ENCODE measurements at places on chromosomes 13 and 19. TPM values are rescaled to one million over a fixed set of nuclear protein-coding genes. Genes with fewer than 3 reads are reported as not detected.

DNA sequence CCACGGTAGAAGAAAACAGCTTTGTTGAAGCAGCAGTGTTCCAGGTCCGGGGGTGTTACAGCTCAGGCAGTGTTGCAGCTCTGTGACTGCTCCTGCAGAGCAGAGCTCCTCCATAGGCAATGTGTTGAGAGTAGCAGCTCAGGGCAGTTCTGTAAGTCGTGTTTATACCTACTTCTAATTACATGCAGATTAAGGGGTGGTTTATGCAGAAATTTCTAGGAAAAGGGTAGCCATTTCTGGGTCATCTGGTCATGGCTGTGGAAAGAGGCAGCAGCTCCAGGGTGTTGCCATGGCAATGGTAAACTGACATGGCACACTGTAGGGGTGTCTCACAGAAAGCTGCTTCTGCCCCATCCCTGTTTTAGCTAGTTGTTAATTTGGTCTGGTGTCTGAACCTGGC is 316.4 kb downstream of the GPC5 start:
- H3K4me1 ChIP-seq = no peaks in the 10 kb centered on the region
- H3K36me3 ChIP-seq = no peaks in the 10 kb centered on the region
- no peak overlapping the region for H3K4me3 ChIP-seq
- no peak for DNase-seq
- no peaks in the 10 kb centered on the region for H3K27me3 ChIP-seq
- no peak overlapping the region for H3K27ac ChIP-seq

- no peaks in the 10 kb centered on the region for H3K36me3 ChIP-seq
- H3K27me3 ChIP-seq = peaks cover 45% of the 10 kb centered on the region
- H3K4me1 ChIP-seq = peaks cover 17% of the 10 kb centered on the region
These were observed at the start of gene FREM2 for GRCh38 chr13:38686577-38687245. Gene FREM2 (plus strand): TSS chr13:38687077. CDS start chr13:38687345, 268 bp downstream.

The IL11 gene
- total RNA-seq = not detected

DNA sequence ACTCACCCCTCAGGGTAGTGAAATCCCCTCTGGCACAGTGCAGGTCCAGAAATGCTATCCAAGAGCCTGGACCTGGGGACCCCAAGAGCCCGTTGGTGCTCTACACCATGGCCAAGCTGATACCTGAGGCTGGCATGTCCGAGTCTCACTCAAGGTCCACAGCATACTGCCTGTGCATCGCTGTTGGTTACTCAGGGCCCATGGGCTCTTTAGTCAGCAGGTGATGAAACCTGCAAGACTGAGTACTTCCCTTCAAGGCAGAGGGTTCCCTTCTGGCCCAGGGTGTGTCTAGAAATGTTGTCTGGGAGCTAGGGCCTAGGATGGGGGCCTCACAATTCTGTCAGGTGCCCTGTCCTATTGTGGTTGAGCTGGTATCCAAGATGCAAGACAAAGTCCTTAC is 19.6 kb upstream of the KBTBD7 start:
- no peak overlapping the region for H3K4me3 ChIP-seq
- no peaks in the 10 kb centered on the region for H3K4me1 ChIP-seq
- H3K36me3 ChIP-seq = no peaks in the 10 kb centered on the region
- no peaks in the 10 kb centered on the region for H3K27me3 ChIP-seq

GRCh38 chr13:80022146-80022545 is 318.8 kb downstream of the SPRY2 start:
- H3K27ac ChIP-seq = no peak overlapping the region
- H3K4me1 ChIP-seq = no peaks in the 10 kb centered on the region
- no peak overlapping the region for H3K4me3 ChIP-seq
- no peaks in the 10 kb centered on the region for H3K36me3 ChIP-seq

GRCh38 chr13:67161176-67161575 is 69.0 kb downstream of the PCDH9 start:
- no peak overlapping the region for H3K4me3 ChIP-seq
- H3K27ac ChIP-seq = no peak overlapping the region
- H3K27me3 ChIP-seq = no peaks in the 10 kb centered on the region
- H3K36me3 ChIP-seq = no peaks in the 10 kb centered on the region
- no peaks in the 10 kb centered on the region for H3K4me1 ChIP-seq

GRCh38 chr19:6500837-6501739 is 1.0 kb downstream of the TUBB4A start:
- no peak for DNase-seq
- H3K4me1 ChIP-seq = peaks cover 11% of the 10 kb centered on the region
- no peak overlapping the region for H3K27ac ChIP-seq
- no peaks in the 10 kb centered on the region for H3K36me3 ChIP-seq
- H3K27me3 ChIP-seq = peaks cover 32% of the 10 kb centered on the region
- no peak overlapping the region for H3K4me3 ChIP-seq

GRCh38 chr19:19230999-19231398 is 19.2 kb downstream of the NCAN start:
- H3K27ac ChIP-seq = no peak overlapping the region
- peaks cover 17% of the 10 kb centered on the region for H3K27me3 ChIP-seq
- H3K4me1 ChIP-seq = no peaks in the 10 kb centered on the region
- DNase-seq = no peak

- H3K27ac ChIP-seq = no peak overlapping the region
- DNase-seq = no peak
These were observed 58.5 kb downstream of the C13orf42 start for GRCh38 chr13:51052581-51052980.

The SMAD9 gene
- total RNA-seq = 17.6 TPM

DNA sequence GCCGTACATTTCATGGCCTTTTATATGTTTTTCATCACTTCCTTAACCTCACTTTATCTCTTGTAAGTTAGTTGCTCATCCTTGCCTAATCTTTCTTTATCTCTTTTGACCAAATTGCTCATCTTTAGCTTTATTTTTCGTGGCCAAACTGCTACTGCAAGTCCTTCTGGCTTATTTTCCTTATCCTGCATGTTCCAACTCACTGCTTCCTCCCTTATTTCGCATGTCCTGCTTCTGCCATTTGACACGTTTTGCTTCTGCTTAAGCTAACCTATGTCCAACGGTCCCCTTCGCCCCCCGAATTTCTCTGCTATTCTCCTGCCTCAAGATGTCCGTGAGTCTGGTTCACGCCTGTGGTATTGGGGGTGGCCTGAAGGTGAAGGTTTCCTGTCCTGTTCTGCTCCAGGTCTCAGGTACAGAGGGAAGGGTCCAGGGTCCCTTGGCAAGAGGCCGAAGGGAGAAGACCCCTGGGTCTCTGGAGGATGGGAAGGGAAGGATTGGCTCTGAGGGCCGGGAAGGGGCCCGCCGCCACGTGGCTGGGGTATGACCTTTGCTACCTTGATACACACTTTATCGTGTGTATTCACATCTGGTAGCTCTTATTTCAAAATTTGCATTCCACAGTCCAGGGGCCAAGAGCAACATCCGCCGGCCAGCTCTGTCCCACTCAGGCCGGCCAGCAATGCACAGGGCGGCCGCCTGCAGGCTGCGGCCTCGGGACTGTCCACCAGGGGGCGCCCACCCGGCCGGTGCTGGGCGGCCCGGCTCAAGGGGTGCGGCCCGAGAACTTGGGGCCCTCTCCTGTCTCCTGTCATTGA is 2.9 kb upstream of the C19orf85 start:
- H3K27ac ChIP-seq = no peak overlapping the region
- no peaks in the 10 kb centered on the region for H3K27me3 ChIP-seq
- H3K4me3 ChIP-seq = no peak overlapping the region
- H3K36me3 ChIP-seq = no peaks in the 10 kb centered on the region
- peak; percentile 79 for DNase-seq
